ENCODE measurements at places on chromosomes 13 and 19.

GRCh38 chr13:92681239-92681638 lies 545.4 kb upstream of the GPC6 start:
- no peak for DNase-seq

DNA sequence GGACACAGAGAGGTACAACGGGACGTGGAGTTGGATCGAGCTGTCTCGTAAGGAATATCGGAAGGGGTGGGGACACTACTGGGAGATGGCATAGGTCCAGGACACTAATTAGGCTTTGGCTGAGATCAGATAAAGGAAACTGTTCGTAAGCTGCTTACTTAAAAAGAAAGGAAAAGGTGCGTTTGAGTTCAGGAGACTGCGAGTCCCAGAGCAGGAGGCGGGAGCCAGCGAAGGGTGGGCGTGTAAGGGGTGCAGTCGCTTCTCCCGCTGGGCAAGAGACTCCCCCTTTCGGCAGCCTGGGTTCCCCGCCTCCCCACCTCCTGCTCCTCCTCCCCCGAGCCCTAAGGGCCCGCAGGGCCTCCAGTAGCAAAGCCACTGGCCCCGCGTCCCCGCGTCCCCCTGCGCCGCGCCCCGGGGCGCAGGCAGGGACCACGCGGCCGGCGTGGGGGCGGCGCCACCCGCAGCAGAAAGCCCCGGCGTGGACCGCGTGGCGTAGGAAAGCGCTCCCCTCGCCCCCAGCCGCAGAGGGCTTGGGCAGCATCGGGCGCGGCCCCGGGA lies 547 bp downstream of the ABCC4 start:
- no peak for DNase-seq

DNA sequence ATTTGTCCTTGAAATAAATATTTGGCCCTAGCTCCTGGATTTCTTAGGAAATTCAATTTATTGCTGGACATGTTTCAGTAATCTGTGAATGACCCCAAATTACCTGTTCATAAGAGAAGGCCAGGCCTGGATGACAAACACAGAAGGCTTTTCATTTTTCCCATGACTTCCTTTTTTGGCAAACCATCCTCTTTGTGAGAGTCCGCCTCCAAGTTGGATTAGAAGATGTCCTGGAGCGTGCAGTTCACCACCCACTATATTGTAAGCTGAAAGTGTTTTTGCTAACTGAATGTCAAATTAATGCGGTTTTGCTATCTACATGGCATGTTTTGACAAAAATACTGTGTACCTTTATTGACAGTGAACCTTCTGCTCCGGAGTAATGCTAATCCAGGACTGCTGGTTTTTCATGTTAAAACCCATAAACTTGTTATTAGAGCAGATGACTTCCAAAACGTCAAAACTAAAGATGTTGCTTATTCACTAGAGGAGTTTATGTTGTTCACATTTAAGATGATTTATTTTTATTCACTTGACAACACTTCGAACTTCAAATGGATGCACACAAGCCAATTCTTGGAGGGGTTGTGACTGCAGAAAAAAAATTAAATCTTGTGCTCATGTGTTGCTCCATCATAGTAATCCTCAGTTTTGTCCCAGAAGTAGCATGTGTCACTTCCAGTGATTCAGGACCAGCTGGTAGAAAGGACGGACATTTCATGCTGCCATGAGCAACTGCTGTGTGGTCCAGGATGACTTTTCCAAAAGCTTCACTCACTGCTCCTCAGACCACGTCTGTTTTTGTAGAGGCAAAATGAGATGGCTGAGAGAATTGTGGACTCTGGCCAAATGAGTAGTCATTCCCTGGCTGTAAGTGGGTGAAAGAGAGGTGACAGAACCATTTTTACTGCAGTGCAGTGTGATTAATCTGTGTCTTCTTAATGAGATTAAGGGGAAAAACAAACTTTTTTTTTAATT lies 71.0 kb downstream of the ITGBL1 start:
- DNase-seq, result peak; percentile 93

- no peak for DNase-seq
These were observed 33.9 kb downstream of the ACTL9 start for GRCh38 chr19:8664671-8665057.

DNA sequence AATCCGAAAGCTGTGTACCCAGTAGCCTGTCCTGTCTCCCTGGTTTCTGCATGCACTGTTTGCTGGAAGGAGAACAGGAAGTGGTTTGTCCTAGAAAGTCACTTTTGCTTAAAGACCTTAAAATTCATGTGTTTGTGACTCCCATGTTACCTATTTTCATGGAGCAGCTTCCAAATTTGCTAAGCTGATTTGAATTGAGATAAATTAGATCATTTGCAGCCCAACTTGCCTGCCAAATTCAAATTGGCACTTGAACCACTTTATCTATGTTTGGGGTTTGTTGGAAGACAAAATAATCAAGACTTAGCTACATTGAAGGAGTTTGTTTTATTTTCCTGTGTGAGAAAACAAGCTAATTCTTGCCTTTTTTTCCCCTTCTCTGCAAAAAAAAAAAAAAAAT lies 532.5 kb downstream of the DIAPH3 start:
- no peak for DNase-seq

DNA sequence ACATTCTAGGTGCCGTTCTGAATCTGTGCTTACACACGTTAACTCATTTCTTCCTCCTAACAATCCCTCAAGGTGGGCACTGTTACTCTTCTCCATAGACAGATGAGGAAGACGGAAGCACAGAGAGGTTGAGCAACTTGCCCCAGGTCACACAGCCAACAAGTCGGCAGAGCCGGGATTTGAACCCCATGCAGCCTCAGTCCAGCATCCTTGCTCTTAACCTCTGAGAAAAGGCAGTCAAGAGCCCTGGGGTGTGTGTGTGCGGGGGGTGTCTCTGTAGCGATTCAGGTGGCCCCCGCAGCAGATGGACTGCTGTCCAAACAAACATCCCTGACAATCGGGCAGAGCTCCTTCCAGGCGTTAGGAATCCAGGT lies 6.3 kb downstream of the PTPRS start:
- no peak for DNase-seq

- no peak for DNase-seq
These were observed 1.6 kb downstream of the ZNF837 start for GRCh38 chr19:58379246-58379645.

- DNase-seq, result no peak
These were observed 933.1 kb downstream of the DIAPH3 start for GRCh38 chr13:59230484-59231264.

- DNase-seq, result no peak
These were observed 87.0 kb upstream of the TM9SF2 start for GRCh38 chr13:99414048-99414995.

DNA sequence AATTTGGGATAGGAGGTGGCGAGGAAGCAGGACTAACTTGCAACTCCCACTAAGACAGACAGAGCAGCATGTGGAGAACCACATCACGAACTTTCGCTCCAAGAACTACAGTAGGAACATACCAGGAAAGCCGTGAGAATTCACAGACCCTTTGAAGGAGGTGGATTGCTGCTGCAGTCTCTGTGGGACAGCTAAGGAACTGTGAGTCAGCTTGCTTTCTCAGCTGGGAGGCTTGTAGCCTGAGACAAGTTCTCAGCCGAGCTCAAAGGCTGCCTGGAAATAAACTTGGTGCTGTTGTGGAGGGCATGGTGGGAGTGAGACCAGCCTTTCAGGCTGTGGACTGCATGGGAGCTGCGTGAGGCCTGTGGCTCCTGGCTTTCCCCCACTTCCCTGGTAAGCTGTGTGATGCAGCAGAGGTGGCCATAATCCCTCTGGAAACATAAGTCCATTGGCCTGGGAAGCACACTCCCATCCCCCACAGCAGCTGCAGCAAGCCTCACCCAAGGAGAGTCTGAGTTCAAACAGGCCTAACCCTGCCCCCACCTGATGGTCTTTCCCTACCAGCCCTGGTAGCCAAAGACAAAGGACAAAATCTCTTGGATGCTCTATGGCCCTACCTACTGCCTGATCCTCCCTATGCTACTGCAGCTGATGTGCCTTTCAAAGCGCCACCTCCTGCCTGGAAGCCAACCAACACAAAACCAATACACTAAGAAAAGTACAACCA lies 441.1 kb upstream of the HTR2A start:
- DNase-seq, result peak; percentile 56

- peak; percentile 85 for DNase-seq
These were observed 3.5 kb downstream of the ANGPTL4 start for GRCh38 chr19:8367327-8368001.

DNA sequence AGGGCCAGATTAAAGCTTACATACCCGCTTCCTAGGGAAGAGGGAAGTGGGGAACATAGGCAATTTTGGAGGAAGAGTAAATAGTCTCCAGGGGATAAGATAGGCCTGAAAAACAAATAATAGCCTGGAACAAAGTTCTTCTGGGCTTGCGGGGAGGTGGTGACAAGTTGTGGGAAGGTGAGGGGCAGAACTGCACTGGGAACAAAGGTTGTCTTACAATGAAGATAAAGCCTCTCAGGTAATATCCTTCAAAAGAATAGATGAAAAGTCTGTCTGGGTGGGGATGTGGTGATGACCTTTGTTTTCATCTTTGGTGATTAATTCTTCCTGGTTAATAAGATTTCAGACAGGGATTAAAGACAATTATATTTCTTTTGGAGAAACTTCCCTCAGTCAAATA lies 68.8 kb downstream of the CBY2 start:
- DNase-seq, result no peak

DNA sequence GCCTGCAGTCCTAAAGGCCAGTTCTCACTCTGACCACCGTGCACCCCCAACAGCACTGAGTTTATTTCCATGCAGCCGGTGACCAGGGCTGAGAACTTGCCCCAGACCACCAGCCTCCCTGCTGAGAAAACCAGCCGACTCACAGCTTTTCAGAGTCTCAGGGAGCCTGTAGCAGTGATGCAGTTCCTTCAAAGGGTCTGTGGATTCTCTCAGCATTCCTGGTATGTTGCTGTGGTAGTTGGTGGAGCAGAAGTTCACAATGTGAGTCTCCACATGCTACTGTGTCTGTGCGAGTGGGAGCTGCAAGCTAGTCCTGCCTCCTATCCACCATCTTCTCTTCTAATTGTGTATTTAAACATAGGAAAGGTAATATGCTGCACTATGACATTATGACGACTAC lies 254.9 kb upstream of the KLF12 start:
- DNase-seq, result no peak

- DNase-seq, result no peak
These were observed 58.9 kb upstream of the GJB6 start for GRCh38 chr13:20291037-20291436.

- DNase-seq, result no peak
These were observed 164.2 kb downstream of the FOXO1 start for GRCh38 chr13:40502236-40502635.

DNA sequence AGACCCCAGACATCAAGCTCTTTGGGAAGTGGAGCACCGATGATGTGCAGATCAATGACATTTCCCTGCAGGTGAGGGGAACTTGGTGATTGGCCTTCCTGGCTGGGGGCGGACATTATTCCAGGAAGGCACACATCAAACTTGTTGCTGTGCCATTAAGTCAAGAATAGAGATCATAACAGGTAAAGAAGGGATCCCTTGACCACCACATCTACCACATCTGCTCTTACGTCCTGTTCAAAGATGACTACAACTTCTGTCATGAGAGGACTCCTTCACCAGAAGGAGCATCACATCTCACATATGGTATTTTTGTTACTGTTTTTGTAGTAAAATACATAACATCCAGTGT lies 1.1 kb downstream of the RPS5 start:
- no peak for DNase-seq

- DNase-seq, result no peak
These were observed 1.2 kb downstream of the RFXAP start for GRCh38 chr13:36820222-36820621.

GRCh38 chr13:92560883-92561282 lies 665.7 kb upstream of the GPC6 start:
- DNase-seq, result no peak

- peak; percentile 88 for DNase-seq
These were observed 59.4 kb upstream of the TSHZ3 start for GRCh38 chr19:31408460-31409124.

DNA sequence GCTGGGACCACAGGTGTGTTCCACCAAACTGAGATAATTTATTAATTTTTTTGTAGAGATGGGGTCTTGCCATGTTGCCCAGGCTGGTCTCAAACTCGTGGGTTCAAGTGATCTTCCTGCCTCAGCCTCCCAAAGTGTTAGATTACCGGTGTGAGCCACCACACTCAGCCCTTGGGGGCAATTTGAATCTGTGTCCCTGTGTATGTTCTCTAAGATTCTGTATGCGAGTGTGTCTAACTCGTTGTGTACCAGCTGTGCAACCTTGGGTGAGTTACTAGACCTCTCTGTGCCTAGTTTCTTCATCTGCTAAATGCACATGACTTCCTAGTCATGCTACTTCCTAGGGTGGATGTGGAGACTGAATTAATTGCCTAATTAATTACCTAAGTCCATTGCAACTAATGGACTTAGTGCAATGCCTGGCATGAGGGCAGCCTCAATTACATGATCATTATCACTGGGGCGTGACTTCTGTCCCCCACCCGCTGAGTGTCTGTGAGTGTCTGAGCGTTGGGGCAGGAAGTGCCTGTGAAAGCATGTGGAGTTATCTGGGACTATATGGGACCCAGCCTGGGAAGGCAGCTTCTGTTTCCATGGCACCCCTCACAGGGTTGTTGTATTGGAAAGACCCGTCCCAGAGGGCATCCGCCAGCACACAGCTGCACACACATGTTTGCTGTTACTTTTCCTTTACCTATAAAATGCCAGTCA lies 1.8 kb upstream of the NCCRP1 start:
- DNase-seq, result no peak

DNA sequence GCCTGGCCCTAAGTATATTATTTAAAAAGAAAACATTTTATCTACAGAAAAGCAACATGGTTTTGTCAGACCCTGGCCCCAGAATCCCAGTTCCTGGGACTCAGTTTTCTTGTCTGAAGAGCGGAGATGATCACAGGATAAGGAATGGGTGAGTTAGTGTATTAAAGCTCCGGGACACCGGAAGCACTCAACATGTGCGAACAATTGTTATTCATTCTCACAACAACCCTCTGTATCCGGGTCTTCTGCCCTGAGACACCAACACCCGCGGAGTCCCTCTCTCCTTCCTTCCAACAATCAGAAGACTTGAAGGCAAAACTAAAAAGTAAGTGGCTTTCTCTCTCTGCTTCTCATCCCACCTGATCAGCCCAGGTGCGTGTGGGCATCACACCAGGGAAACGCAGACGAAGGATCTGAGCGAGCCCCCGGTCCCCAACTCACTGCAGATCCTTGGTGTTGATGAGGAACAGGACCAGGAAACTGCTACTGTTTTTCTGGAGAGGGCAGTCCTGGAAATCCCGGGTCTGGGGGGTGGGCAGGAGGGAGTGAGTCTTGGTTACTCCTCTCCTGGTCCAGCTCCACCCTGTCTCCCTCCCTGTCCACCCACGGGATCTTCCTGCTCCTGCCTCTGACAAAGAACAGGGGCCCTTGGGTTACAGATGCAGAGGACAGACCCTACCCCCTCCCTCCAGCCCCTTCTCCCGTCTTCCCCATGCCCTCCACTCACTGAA lies 2.0 kb downstream of the GPR108 start:
- no peak for DNase-seq

- no peak for DNase-seq
These were observed 2.4 kb downstream of the GDF15 start for GRCh38 chr19:18388100-18388959.

- DNase-seq, result no peak
These were observed 551.9 kb downstream of the GPC6 start for GRCh38 chr13:93778548-93778947.

Data from stromal cell of bone marrow (primary cell).